Neural crest cell (in vitro differentiated cells): ENCODE measurements at places on chromosomes 11 and 22. TPM values are rescaled to one million over a fixed set of nuclear protein-coding genes. Genes with fewer than 3 reads are reported as not detected.

The VSIG2 gene
- total RNA-seq = not detected in 2 replicates

The LPXN gene
- 2.9 and 3.1 TPM in 2 replicates for total RNA-seq

The TRIM29 gene
- not detected in 2 replicates for total RNA-seq

DNA sequence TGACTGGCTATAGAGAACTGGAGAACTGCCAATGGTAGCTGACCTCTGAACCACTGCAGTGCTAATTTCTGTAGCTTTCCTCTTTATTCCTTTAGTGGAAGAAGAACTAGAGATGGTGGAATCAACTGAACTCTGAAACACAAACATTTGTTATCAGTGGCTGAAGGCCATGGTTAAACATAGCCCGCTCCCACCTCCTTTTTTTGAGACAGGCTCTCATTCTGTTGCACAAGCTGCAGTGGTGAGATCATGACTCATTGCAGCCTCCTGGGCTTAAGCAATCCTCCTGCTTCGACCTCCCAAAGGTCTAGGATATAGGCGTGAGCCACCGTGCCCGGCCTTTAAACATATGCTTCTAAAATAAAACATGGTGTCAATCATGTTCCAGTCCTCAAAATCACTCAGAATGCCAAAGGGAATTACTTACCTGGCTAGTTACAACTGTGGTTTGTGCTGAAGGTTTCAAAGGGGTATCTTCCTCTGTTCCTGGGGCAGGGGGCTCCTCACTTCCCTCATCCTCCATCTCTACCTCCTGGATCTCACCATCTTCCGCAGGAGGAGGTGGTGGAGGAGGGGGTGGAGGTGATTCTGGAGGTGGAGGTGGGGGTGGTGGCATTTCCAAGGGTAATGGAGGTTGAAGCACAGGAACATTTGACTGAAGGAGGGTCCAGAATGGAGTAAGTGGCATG lies 9.0 kb upstream of the AGBL2 start:
- no peak for DNase-seq

GRCh38 chr11:14054116-14055107 lies 91.9 kb downstream of the SPON1 start:
- DNase-seq = no peak

DNA sequence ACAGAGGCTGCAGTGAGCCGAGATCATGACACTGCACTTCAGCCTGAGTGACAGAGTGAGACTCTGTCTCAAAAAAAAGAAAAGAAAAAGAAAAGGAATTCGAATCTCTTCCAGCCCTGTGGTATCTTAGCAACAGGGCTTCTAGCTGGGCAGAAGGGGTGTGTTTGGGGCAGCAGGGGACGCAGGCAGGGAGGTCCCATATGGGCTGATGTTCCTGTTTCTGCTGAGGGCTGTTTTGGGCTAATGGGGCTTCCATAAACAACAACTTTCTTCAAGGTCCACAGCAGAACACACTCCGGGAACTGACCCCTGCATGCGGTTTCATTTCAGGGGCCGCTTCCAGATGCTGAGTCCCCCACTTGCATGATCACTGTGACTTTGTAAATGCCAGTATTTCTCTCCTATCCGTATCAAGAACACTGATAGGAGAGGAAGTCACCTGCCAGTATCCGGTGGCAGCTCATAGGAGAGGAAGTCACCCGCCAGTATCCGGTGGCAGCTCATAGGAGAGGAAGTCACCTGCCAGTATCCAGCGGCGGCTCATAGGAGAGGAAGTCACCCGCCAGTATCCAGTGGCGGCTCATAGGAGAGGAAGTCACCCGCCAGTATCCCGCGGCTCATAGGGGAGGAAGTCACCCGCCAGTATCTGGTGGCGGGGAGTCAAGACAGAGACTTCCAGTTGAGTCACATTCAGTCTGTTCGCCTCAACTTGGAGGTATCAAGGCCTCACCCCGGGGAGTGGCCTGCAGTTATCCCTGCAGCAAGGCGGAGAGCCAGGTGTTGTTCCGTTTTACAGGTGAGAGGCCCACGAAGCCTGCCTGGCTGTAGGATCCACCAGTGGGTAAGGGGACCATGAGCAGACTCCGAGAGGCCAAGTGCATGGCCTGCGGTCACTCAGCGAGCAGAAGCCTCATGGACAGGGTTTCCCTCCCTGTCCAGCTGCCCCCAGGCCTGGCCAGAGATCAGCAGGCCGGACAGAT lies 8.3 kb upstream of the FGF19 start:
- no peak for DNase-seq

- no peak for DNase-seq
Measured at GRCh38 chr22:20881231-20881630, 22.4 kb downstream of the SNAP29 start.

DNA sequence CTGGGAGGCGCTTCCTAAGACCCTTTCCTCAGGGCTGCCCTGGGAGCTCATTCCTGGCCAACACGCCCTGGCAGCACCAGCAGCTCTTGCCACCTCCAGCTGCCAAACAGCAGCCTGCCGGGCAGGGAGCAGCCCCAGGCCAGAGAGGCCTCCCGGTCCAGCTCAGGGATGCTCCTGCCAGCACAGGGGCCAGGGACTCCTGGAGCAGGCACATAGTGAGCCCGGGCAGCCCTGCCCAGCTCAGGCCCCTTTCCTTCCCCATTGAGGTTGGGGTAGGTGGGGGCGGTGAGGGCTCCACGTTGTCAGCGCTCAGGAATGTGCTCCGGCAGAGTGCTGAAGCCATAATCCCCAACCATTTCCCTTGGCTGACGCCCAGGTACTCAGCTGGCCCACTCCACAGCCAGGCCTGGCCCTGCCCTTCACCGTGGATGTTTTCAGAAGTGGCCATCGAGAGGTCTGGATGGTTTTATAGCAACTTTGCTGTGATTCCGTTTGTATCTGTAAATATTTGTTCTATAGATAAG lies 7.6 kb downstream of the SLC39A13 start:
- DNase-seq = no peak

- no peak for DNase-seq
Measured at GRCh38 chr22:26483043-26483438, 542 bp downstream of the HPS4 start.

GRCh38 chr11:122900587-122901202 lies 18.1 kb downstream of the JHY start:
- DNase-seq = no peak
